ENCODE measurements at places on chromosomes 6 and 20.

- peak; percentile 99 for DNase-seq
These were observed 26.4 kb upstream of the FAM83C start for GRCh38 chr20:35318502-35319157.

DNA sequence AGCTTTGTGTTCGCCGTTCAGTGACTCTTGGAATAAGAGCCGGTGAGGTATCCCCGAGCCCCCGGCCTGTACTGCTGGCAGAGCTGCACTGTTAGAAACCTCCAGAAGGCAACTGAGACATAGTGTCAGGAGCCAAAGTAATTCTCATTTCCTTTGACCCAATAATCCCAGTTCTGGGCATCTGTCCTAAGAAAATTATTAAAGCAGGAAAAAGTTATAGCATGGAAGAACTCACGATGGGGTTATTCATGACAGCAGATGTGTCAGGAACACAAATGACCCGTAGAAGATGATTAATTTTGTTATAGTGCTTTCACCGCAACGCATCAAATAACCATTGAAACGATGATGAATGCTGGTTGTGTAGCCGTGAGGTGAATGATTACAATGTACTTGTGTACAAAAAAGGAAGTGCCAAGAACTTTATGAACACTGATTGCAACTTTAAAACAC is 20.3 kb downstream of the CYP21A2 start:
- DNase-seq, result no peak

GRCh38 chr20:23800865-23801264 is 25.7 kb downstream of the CST2 start:
- DNase-seq, result no peak

GRCh38 chr6:35058865-35059522 is 82.1 kb downstream of the TCP11 start:
- no peak for DNase-seq

DNA sequence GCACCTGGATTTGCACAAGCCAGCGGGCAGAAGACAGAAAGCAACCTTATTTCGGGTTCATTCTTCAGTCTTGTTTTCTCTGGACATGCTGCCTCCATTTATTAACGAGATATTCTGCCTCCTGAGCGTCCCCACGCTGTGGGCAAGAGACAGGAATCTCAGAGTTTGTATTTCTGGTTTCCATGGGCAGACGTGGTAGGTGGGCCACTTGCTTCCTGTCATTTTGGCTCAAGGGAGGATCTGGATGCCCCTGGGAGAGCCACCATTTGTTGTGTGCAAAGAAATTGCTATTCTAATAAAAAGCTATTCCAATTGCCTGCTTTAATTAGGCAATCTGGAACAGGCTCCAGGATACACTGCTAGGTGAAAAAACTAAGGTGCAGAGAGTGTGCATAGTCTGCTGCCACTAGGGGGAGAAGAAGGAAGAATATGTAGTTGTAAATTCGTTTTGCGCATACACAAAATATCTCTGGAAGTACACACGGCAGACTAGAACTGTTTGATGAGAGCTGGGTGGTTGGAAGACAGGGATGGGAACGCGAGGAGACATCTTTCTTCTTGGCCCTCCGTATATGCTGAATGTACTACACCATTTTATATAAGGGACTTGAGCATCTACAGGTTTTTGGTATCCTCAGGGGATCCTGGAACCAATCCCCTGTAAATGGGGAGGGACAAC is 30.1 kb upstream of the SLC16A10 start:
- no peak for DNase-seq

DNA sequence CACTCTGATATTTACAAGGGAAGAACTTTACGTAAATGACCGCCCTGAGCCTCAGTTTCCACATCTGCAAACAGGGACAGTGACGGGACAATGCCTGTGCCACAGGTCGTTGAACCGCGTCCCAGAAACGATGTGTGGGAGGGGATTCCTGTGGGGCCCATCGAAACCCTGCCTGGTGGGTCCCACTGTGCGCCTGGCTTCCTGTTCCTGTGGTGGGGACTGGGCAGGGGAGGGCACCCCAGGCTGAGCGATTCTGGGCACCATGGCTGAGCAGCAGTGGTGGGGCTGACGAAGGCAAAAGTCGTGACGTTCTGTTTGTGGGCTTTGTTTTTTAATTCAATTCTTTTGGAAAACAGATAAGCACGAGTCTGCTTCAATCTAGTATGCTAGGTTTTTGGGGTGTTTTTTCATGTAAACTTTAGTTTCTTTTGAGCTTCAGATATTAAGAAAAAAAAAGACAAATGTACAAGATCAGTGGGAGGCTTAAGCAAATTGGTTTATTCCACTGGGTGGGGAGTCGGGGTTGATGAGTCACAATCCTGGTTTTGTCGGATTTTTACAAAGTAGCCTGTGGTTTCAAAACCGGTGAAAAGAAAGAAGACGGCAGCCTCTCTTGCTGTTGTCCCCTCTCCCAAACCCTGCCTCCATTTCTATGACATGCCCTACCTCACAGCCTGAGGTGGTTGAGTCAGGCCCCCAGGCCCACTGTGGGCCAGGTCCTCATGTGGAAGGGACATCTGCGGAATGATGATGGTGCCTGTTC is 40.4 kb downstream of the GNAS-AS1 start:
- no peak for DNase-seq

GRCh38 chr20:18543932-18544331 is 23.3 kb upstream of the SMIM26 start:
- no peak for DNase-seq

DNA sequence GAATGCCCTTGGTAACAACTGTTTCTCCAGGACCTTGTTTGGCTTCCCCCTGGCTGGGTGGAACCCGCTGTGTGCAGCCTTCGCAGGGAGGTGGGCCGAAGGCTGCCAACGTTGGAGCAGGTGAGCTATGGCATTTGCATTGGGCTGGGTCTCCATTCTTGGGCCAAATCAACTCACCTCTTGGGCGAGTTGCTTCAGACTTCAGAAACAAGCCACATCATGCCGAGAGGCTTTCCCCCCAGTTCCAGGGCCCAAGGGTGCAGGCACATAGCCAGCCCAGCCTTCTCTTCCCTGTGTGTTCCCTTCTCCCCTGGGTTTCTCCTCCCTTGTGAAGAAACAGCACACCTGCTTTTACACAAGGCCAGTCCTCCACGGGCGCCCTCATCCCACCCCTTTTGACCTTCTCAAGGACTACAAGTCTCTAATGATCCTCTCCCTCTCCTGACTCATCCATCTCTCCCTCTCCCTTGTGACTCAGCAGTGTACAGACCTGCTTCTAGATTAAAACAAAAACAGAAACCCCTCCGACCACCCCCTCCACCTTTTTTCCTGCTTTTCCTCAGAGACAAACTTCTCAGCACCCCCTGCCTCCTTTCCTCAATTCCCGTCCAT is 41.6 kb downstream of the FAM209B start:
- peak; percentile 85 for DNase-seq

DNA sequence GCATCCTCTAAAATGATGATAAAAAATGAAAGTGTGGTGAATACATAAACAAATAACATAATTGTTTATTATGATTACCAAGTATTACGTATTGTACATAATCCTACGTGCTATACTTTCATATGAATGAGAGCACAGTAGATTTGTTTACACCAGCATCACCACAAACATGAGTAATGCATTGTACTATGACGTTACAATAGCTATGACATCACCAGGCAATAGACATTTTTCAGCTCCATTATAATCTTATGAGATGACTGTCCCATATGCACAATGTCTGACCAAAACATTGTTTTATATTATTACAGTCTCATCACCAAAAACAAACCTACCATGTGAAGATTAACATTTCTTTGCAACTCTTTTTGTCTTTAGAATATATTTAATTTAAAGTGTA is 225.7 kb upstream of the TENT5A start:
- no peak for DNase-seq

DNA sequence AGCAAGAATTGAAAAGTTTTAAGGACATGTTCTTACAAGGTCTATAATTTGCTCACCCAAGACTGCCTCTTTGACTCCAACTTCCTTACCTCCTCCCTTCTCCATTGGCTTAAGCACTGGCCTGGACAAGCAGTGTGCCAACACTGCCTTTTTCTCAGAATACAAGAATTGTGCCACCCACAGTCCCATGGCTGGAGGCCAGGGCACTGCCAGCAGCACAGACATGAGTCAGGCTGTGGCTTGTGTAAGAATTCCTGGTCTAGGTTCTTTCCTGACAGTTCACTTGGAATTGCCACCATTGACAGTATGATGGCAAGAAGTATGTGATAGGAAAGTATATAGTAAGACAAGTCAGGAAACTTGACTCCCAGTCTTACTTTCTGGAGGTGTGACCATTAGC is 202.7 kb upstream of the MARCKS start:
- peak; percentile 96 for DNase-seq

DNA sequence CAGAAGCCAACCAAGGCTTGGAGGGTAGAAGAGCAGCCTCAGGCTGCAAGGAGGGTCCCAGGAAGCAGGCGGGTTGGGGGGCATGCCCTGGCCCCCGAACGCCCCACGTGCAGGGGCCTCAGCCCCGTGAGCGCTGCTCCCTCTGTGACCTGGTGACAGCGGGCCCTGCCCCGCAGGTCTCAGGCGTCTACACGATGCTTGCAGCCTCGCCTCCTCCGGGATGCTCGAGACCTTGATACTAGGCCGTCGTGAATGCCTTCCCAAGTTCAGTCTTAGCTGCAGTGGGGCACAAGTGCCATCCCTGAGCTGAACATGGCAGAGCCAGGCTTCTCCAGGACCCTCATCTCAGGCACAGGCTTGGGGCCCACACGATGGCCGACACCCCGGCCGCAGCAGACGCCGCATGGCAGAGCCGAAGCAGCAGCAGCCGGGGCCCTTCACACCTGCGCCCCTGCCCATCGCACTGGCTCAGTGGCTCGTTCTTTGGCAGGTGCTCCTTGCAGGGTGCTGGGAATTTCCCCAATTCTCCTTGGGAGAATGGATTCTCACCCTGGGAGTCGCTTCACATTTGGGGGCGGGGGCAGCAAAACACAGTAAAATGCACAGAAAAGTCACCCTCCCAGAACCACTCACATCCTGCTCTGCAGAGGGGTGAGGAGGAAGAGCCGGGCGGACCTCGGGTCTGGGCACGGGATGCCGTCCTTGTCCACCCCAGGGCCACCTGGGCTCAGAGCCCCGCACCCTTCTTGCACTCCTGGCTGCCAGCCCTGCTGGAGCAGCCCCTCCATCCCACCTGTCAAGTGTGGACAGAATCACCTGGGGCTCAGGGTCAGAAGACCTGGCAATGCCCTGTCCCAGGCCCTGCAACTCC is 161.8 kb downstream of the DLL1 start:
- no peak for DNase-seq

- DNase-seq, result no peak
These were observed 161.6 kb downstream of the AIG1 start for GRCh38 chr6:143222310-143222709.

- DNase-seq, result no peak
These were observed 125.4 kb downstream of the SH3BGRL2 start for GRCh38 chr6:79756496-79756895.

DNA sequence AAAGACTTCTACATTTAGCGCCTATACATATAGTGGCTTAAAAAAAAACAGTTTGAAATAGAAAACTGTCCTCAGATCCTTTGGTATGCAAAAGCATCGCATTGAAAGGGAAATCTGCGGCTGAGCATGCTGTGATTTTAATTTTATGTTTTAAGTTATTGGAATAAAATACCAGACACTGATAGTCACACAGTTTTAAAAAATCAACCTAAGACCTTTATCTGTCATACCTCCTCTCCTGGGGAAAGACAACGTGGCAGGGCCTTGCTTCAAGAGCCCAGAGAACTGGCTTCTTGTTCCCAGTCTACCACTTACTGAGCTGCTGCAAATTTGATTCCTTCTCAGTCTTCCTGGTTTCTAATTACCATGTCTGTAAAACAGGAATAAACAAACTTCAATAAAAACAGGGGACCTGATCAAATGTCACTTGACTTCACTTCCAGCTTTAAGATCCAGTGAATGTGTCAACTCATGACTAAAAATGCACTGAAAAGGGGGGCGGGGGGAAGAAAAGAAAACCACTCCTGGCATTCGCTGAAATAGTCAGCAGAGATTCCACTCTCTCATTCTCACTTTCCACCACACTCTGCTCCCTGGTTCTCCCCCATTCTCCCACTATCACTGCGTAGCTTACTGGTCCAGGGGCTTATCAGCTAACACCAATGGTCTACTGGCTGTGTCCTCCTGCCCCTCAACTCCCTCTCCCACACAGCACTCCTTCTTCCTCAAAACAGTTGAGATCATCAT is 494.7 kb upstream of the MARCKS start:
- peak; percentile 27 for DNase-seq

GRCh38 chr6:85449388-85449817 is 480 bp upstream of the NT5E start:
- DNase-seq, result peak; percentile 91

DNA sequence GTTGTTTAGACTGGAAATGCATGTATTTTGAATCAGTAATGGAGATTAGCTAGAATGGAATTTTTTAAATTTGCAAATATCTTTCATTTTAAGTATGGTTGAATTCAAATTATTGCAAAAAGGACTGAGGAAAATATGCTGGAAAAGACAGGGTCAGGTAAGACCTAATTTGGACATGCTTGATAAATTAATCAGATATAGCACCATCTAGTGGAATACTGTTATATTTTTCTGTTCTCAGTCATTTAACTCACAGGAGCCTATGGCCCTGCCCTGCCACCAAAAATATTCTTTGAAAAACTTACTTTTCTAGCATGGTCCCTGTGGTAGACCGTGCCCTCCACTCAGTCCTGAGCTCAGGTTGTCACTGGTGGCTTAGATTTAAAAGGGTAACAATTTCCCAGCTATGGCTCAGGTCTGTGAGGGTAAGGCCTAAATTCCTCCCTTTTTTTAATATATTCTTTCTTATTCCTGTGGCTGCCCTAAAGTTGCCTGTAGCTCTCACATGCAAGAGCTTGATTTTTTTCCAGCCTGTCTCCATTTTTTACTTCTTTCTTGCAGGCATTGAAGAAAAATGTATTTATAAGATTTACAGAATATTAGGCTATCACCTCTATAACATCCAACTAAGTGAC is 25.3 kb upstream of the KIAA1586 start:
- peak; percentile 50 for DNase-seq

DNA sequence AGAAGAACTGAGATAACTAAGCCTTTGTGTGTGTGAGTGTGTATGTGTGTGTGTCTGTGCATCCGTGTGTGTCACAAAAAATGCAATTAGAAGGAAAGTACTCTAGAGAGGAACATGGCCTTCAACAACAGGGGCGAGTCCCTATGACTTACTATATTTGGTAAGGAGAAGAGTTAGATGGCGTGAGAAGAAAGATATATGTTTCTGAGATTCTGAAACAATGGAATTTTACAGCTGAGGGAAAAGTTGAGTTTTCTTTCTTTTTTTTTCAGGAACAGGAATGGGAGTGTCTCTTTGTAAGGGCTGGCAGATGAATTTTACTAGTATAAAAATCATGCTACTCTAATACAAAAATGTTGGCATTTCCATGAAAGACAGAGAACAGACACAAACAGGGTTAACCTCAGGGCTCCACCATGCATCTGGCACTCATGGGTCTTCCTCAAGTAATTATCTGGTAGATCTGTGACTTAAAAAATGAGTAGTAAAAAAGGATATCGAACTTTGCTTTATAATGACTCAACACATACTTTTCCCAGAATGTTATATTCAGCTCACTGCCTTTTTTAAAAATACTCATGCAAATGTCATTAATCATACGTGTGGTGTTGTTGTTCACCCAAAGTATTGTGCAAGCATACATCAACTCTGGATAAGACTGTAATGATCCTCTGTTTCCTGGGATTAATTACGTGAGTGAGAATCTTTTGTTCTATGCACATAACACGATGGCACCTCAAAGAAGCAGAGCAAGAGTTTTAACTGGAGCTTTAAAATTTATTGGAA is 12.8 kb upstream of the SASH1 start:
- peak; percentile 70 for DNase-seq

GRCh38 chr6:149095842-149096241 is 221.7 kb upstream of the TAB2 start:
- DNase-seq, result no peak

GRCh38 chr6:81731814-81732213 is 20.7 kb downstream of the TENT5A start:
- DNase-seq, result no peak

- no peak for DNase-seq
These were observed 145.0 kb downstream of the DST start for GRCh38 chr6:56497691-56498090.

Data from foreskin keratinocyte (primary cell).